Left cardiac atrium (tissue), 4 donors: ENCODE measurements at places on chromosomes 2 and 18. TPM values are rescaled to one million over a fixed set of nuclear protein-coding genes. Genes with fewer than 3 reads are reported as not detected.

Gene IL1RN
- total RNA-seq, result 1.5 TPM

Gene SPEG
- total RNA-seq, result 94.6 TPM

Gene TFCP2L1
- total RNA-seq, result 0.60 TPM

Gene CASP10
- 9.9 TPM for total RNA-seq

Gene NTSR2
- not detected for total RNA-seq

Gene UGT1A3
- not detected for total RNA-seq

Gene LYG2
- not detected for total RNA-seq

Gene RND3
- total RNA-seq, result 18.5 TPM

Gene VIT
- 12.4 TPM for total RNA-seq

Gene ARHGAP28
- 3.5 TPM for total RNA-seq

Gene TET3
- total RNA-seq, result 3.0 TPM

Gene FAM228B
- total RNA-seq, result 37.0 TPM

Gene VRK2
- 24.2 TPM for total RNA-seq

DNA sequence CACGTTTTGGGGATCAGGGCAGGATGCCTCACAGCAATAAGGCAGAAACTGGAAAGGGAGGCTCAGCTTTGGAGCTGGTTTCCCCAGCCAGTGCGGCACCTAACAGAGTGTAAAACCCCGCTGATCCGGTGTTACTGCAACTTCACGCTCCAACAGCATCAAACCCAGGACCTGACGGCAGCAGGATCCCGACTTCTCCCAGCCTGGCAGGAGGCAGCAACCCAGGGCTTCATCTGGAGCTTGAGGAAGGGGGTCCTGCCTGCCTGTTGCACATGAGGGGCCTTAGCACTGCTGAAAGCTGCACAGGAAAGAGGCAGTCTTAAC lies 209.8 kb downstream of the MGAT5 start:
- DNase-seq, result no peak

GRCh38 chr2:214737188-214737587 lies 72.3 kb downstream of the BARD1 start:
- no peak for DNase-seq

- no peak for DNase-seq
Observed at GRCh38 chr2:181421131-181421458, 36.1 kb upstream of the ITGA4 start.

GRCh38 chr2:100423631-100424030 lies 6.2 kb upstream of the CHST10 start:
- DNase-seq, result no peak

DNA sequence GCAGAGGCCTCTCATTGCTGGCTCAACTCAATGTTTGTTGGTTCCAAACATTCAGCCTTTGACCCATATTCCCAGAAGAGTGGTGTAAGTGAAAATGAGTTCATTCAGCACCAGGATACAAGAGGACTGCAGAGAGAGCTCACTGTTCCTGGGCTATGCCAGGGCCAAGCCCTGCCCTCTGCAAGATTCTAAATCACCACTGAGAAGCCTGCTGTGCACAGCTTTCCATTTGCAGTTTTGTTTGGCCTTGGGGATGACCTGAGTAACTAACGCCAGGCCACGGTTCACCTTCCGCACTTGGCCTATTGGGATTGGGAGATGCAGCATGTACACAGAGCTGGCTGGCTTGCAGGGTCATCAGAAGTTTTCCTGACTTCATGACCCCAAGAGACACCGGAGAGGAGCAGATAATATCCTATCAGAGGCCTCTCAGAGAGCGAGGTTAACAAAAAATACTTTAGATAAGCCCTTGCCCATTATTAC lies 12.6 kb downstream of the GKN1 start:
- DNase-seq, result no peak

- no peak for DNase-seq
Observed at GRCh38 chr2:201831469-201831868, 25.1 kb downstream of the CDK15 start.

- no peak for DNase-seq
Observed at GRCh38 chr2:237628247-237629187, 1.1 kb downstream of the LRRFIP1 start.

DNA sequence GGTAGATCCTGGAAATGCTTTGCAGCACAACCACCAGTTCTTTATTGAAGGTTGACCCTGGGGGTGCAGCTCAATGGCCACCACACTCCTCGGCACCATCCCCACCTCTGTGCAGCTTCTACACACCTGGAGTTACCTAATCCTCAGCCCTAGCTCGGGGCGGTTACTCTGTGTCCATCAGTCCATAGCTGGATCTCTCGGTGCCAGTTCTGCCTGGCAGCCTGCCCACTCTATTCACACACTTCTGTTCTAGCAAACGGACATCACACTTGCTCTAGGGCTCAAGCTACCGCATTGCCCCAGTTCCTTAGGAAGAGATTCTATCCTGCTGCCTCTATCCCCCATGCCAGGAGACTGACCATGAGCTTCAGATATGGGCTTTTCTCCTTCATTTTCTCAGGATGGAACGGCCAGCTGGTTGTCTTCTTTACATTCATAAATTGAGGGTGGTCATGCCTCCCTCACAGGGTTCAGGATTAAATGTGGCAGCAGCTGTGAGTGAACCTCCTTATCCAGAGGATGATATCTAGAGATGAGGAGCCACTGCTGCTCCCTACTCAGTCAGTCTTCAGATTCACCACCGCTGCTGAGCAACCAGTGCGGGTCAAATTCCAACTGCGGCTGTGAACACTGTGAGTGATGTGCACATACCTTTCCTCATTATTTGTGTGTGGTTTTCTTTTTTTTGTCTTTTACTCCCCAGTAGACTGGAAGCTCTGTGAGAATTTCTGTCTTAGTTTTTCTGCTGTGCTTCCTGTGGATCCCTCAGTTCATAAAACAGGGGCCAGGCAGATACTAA lies 66.9 kb upstream of the TRIB2 start:
- DNase-seq, result peak; percentile 34

DNA sequence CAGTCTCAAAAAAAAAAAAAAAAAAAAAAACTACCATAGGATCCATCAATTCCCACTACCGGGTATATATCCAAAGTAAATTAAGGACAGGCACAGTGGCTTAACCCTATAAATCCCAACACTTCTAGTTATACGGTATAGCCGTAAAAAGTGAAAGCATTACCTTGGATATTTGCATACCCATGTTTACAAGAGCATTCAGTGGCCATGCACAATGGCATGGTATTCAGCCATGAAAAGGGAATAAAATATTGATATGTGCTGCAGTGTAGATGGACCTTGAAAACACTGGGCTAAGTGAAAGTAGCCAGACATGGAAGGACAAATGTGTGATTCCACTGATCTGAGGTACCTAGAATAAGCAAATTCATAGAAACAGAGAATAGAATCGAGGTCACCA lies 111.8 kb upstream of the CAB39 start:
- no peak for DNase-seq

DNA sequence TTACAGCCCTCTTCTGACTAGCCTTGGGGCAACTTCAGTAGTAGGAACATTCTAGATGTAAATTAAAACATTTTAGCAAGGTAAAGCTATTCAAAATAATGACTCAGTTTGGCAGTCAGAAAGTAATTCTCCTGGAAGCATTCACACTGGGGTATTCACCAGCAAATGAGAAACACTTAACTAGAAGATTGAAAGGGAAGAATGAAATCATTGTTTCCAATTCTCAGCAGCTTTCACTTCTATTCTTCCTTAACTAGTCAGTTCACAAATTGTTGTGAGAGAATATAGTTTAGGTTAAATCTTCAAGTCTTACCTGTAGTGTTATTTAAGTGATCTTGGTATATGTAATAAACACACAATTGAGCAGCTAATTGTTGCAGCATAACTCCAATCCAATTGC lies 1135.6 kb upstream of the FAM98A start:
- DNase-seq, result no peak

- DNase-seq, result no peak
Observed at GRCh38 chr18:70326255-70326654, 37.4 kb downstream of the SOCS6 start.

DNA sequence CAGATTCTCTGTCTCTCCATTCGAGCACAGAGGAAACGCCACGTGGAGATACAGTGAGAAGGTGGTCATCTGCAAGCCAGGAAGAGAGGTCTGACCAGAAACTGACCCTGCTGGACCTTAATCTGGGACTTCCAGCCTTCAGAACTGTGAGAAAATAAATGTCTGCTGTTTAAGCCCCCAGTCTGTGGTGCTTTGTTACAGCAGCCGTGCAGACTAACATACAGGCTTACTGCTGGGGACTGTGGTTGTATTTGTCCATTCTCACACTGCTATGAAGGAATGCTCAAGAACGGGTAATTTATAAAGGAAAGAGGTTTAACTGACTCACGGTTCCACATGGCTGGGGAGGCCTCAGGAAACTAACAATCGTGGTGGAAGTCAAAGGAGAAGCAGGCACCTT lies 432.7 kb downstream of the IRS1 start:
- no peak for DNase-seq

DNA sequence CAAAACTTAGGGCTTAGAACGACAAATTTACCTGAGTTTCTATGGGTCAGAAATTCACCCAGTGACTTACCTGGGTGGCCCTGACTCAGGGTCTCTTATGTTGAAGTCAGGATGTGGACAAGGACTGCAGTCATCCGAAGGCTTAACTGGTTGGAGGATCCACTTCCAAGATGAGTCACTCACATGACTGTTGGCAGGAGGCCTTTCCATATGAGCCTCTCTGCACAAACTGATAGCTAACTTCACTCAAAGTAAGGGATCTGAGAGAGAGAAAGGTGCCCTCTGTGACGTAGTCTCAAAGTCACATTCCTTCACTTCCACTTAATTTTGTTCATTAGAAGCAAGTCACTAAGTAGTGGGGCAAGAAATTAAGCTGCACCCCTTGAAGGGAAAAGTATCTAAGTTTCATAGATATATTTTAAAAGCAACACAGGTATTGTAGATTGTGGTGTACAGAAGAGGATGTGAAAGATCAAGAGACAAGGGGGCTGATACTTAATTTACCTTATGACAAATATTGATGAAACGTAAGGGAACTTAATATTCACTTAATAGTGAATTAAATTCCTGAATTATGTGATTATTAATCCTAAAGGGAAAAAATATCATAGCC lies 48.4 kb downstream of the TANK start:
- no peak for DNase-seq

- DNase-seq, result no peak
Observed at GRCh38 chr2:1606421-1607235, 137.7 kb downstream of the PXDN start.

- DNase-seq, result peak; percentile 7
Observed at GRCh38 chr2:240384711-240385450, 50.6 kb upstream of the GPC1 start.

DNA sequence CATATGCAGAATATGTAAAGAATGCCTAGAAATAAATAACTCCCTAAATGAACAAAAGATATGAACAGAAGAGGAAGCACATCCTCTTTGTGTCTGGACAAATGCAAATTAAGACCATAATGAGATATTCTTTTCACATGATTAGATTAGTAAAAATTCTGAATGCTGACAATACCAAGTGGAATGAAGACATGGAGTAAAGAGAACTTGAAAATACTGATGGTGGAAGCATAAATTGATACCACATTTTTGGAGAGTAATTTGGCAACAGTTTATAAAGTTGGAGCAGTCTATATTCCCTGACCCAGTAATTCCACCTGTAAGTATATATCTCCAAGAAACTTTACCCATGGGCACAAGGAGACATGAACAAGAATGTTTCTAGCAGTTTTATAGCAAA lies 130.0 kb downstream of the CAPN13 start:
- no peak for DNase-seq

DNA sequence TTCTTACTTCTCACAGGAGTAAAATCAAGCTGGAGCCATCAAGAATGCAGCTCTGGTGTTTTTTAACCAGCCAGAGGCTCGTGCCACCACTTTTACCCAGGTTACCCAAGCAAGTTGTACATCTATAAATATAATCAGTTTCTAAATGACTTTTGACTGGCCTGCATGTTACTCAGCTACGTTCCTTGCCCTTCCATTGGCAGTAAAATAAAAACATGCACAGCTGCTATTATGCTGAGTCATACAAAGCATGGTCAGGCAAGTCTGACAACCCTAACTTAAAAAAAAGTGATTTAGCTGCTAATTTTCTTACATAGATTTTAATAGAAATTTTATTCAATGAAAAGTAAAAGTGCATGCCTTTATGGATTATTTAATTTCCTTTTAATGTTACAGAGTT lies 111.7 kb upstream of the CSRNP3 start:
- DNase-seq, result no peak

- DNase-seq, result no peak
Observed at GRCh38 chr2:214782671-214783070, 26.8 kb downstream of the BARD1 start.

- DNase-seq, result no peak
Observed at GRCh38 chr2:21067859-21068537, 24.1 kb upstream of the APOB start.

DNA sequence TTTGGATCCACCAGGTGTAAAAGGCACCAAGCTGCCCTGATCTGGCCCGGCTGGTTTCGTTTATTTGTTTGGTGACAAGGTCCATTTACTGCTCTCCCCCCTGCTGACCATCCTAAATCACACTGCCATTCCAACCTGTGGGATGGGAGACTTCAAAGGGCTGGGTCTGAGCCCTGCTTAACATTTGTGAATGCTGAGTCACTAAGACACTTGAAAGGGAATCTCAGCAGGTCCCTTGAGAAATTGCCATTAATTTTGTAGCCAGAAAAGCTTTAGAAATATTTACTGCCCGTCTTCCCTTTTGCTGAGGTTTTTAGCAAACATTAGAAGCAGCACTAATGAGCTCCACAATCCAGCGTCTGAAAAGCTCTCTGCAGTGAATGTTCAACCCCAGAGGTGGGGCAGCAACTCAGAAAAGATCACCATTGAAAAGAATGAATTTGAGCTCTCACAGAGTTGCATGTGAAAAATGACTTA lies 133.8 kb downstream of the ARL4C start:
- DNase-seq, result no peak

GRCh38 chr2:126947103-126947429 lies 48.4 kb downstream of the TEX51 start:
- DNase-seq, result no peak

DNA sequence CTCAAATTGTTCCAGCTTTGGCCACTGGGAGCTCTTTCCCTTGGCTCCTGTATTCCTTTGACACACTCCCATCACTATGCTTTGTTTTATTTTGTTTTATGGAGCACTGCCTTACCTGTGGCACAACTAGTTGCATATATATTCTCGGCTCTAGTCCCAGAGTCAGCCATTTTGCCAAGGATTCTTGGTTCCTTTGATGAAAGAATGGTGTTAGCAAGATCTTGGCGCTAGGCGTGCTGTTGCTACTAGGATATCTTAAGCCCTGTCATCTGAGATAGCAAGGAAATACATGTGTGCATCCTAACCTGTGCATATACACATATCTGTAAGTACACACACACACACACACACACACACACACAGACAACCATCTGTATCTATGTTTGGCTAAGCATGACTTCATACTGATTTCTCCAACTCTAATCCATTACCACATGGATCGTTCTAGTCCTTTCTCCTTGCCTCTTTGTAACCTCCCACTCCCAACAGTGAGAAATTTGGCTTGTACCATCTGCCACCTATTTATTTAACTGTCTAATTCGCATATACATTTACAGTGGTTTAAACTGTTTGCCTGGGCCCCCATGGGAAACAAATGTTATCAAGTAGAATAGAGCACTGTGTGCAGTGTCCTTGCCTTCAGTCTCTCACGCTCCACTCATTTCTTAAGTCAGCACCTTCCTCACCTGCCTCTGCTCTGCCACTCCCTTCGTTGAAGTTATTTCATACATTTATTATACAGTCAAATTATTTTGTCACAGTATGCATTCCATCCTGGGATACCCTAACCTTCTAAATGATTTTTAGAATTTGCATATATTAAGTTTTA lies 137.5 kb upstream of the MAP3K20 start:
- DNase-seq, result no peak

GRCh38 chr18:59479776-59480175 lies 120.7 kb upstream of the LMAN1 start:
- DNase-seq, result no peak

GRCh38 chr18:49486606-49486952 lies 455 bp downstream of the C18orf32 start:
- no peak for DNase-seq
